Right cardiac atrium (tissue), 5 donors: ENCODE measurements at places on chromosomes 1 and 21. TPM values are rescaled to one million over a fixed set of nuclear protein-coding genes. Genes with fewer than 3 reads are reported as not detected.

Gene VAMP4
- 9.5 TPM for total RNA-seq

Gene PRMT6
- total RNA-seq, result 6.2 TPM

Gene ZNF697
- total RNA-seq, result 14.8 TPM

DNA sequence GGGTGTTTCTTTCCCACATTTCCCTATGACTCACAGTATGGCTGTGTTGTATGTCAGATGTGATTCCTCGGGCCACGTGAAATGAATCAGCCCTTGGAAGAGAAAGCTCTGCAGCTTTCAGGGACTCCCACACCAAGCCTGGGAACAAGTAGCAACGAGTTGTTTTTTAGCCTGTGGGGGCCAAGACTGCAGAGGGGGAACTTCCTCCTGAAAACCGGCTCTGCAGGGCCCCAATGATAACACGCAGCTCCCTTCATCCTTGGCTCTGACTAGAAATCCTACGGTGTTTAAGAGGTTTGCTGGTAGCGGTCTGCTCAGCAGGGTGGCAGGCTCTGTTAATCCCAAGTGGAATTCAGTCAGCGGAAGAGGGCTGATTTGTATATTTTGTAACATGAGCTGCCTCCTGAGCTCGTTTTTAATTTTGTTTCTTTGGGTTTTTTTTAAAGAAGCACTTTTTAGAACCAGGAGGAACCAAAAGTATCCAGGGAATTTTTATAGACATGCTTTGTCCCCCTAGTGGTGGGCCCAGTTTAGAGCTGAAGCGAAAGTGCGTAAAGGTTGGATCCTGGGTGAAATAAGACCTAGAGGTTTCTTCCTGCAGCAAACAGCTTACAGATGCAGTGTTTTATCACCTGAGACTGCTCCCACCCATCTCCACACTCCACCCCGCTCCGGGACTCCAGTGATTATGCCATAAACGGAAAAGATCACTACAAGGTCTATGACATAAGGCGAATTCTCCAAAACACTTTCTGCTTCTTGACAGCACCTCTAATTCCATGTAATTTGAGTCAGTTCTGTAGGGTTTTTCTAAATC lies 48.8 kb downstream of the LAMC2 start:
- DNase-seq, result peak; percentile 79

- no peak for DNase-seq
Observed at GRCh38 chr1:191508239-191508638, 650.0 kb upstream of the RGS18 start.

- peak; percentile 36 for DNase-seq
Observed at GRCh38 chr21:44550807-44551206, 498 bp downstream of the KRTAP10-2 start.

GRCh38 chr1:109732390-109732881 lies 8.4 kb downstream of the GSTM3 start:
- DNase-seq, result no peak

- peak; percentile 92 for DNase-seq
Observed at GRCh38 chr1:9128520-9129265, at the start of gene GPR157. TSS of gene GPR157 (minus strand) at chr1:9129102. CDS start at chr1:9129027, 75 bp downstream.

DNA sequence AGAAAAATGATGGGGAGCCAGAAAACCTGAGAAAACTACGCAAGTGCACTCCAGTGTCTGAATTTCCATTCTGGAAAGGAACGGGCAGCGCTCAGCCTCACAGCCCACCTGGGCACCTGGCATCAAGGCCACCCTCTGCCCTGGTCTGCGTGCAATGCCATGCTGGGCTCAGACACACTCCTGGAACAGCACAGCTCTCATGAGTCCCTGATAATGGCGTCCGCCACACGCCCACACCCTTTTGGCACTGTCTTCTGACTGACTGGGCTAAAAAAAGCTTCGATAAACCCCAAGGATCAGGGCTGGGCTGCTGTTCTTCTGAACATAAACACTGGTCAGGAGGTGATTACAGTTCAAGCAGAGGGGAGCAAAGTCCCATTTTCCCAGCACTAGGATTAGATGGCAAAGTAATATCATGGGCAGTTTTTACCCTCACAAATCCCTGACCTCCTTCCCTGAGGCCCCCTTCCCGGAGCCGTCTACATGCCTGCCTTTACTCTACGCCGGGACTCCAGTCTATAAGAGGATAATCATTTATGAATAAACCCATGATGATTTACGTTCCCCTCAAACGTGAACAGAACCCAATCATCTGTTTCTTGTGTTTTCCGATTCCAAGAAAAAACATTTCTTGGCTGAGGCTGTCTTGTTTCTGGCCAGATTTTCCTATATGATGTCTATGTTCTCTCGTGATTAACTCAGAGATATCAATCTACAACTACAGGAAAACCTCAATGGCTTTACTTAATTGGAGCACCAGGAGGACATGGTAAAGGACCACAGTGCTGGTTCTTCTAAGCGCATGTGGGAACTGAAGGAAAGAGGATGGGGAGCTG lies 22.6 kb downstream of the RCAN1 start:
- DNase-seq, result peak; percentile 85
